ENCODE measurements at places on chromosomes 2 and 18. TPM values are rescaled to one million over a fixed set of nuclear protein-coding genes. Genes with fewer than 3 reads are reported as not detected.
A peak's percentile ranks its signal among the peaks of the same experiment; 100 is the strongest.

RAB6C gene
- total RNA-seq = 3.2 TPM

FBLN7 gene
- total RNA-seq = 11.0 TPM

AFTPH gene
- total RNA-seq = 33.4 TPM

EFHD1 gene
- total RNA-seq = 67.2 TPM

DNA sequence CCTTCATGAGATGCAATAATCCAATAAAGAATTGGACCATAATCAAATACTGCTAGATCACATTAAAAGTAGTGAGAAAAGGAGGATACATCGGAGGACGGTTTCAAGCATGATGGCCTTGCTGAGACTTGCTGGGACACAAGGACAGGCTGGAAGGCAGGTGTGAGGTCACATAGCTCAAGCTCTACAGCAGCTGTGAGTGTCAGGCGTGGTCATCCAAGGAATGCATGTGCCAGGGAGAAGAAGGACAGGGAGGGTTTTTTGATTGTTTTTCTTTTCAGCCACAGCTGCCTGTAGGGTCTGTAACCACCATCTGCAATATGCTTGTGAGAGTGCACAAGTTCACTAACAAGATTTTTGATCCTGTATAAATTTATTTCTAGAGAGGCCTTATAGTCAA is 57.6 kb downstream of the BMP10 start:
- H3K27ac ChIP-seq = no peak overlapping the region
- DNase-seq = no peak
- H3K4me3 ChIP-seq = no peak overlapping the region

DNA sequence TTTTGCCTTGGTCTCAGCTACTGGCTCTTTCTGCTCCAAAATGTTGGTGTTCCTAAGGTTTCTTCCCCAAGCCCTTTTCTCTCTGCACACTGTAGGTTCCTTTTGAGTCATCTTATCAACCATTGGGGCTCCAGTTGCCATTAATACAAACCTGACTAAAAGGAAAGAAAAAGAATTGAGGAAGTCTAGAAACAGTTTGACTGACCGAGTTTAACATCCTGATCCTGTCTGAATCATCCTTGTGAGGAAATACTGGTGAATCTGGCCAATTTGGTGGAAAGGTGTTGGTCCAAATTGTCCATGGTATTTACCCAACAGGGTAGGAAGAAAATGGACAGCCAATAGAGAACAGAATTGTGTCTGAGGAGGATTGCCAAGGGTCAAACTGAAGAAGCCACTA is 38.3 kb downstream of the CRYGD start:
- no peaks in the 10 kb centered on the region for H3K36me3 ChIP-seq
- no peaks in the 10 kb centered on the region for H3K27me3 ChIP-seq
- H3K4me1 ChIP-seq = no peaks in the 10 kb centered on the region
- no peak overlapping the region for H3K4me3 ChIP-seq

GRCh38 chr18:30280861-30281470 is 761.6 kb downstream of the DSC3 start:
- no peaks in the 10 kb centered on the region for H3K27me3 ChIP-seq
- no peaks in the 10 kb centered on the region for H3K4me1 ChIP-seq
- H3K4me3 ChIP-seq = no peak overlapping the region
- no peak for DNase-seq
- no peaks in the 10 kb centered on the region for H3K36me3 ChIP-seq

DNA sequence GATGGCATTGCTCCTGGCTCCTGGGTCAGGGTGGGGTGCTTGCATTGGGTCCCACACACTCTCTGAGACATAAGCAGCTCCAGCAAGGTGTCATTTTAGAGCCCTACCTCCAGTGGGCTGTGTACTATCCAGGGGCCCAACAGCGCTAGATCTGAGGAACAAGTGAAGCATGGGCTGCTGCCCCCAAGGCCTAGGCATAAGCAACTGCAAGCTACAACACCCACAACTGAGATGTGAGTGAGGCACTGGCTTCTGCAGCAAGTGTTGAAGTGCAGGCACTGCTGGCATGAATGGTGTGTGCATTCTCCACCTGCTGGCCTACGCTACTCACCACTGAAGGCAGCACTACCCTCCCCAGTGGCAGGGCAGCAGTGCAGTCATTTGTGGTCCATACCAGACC is 81.0 kb upstream of the STK39 start:
- no peaks in the 10 kb centered on the region for H3K4me1 ChIP-seq
- no peak overlapping the region for H3K4me3 ChIP-seq
- no peaks in the 10 kb centered on the region for H3K27me3 ChIP-seq
- no peak for DNase-seq
- H3K36me3 ChIP-seq = no peaks in the 10 kb centered on the region
- no peak overlapping the region for H3K27ac ChIP-seq

DNA sequence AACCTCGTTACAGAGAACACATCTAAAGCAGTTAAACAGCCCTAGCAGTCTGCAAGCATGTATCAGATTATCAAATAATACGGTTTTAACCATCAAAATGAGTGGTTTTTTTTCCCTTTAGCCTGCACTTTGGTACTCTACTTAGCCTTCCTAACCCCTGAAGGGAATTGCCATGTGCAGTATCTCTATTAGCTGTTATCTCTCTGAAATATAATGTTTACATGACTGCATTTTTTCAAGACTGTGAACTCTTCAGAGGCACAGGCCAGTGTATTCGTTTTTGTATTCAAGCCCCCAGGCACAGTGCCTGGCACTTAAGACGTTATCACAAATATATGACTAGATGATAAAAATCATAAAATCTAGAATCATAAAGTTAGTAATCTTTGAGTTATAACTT is 509.5 kb downstream of the PARD3B start:
- H3K27me3 ChIP-seq = no peaks in the 10 kb centered on the region
- no peak overlapping the region for H3K27ac ChIP-seq
- H3K4me3 ChIP-seq = no peak overlapping the region
- H3K4me1 ChIP-seq = no peaks in the 10 kb centered on the region
- no peaks in the 10 kb centered on the region for H3K36me3 ChIP-seq
- no peak for DNase-seq

DNA sequence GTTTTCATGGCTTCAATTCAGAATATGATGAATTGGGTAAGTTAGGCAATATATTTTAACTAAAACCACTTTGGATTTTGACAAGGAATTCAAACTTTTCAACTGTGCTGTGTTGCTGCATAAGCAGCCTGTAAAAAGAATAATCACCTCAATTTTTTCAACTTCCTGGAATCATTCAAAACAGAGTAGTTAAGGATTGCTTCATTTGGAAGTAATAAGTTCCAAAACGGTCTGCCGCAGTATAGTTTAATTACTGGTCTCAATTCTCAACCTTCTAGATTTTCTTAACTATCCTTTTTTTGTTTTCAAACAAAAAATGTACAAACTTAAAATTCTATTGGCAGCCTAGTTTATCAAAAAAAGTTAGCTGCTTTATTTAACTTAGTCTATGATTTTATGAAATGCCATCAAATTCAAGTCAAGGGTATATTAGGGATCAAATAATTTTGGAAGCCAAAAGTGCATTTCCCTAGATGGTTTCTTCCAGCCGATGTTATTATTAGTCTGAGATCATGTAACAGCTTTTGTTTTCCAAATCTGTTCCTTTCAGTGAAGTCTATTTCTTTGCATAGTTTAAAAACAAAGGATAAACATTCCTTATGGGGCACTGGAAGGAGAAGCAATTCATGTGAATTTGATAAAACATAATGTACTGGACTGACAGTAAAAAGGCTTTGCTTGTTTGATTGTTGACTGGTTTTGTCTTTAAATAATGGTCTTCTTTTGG is 76.1 kb upstream of the ETAA1 start:
- H3K4me1 ChIP-seq = no peaks in the 10 kb centered on the region
- no peak for DNase-seq
- no peak overlapping the region for H3K4me3 ChIP-seq
- H3K27ac ChIP-seq = no peak overlapping the region
- no peaks in the 10 kb centered on the region for H3K36me3 ChIP-seq

GRCh38 chr2:98617149-98617548 is 8.8 kb downstream of the UNC50 start:
- no peaks in the 10 kb centered on the region for H3K4me1 ChIP-seq
- H3K4me3 ChIP-seq = no peak overlapping the region
- no peak for DNase-seq
- peaks cover 7% of the 10 kb centered on the region for H3K36me3 ChIP-seq
- no peak overlapping the region for H3K27ac ChIP-seq

- no peak for DNase-seq
- no peaks in the 10 kb centered on the region for H3K4me1 ChIP-seq
- no peak overlapping the region for H3K27ac ChIP-seq
- no peaks in the 10 kb centered on the region for H3K27me3 ChIP-seq
- H3K4me3 ChIP-seq = no peak overlapping the region
These were observed 21.9 kb downstream of the PIGN start for GRCh38 chr18:62164855-62165487.

GRCh38 chr2:45728458-45728942 is 77.0 kb downstream of the PRKCE start:
- H3K27ac ChIP-seq = no peak overlapping the region
- H3K27me3 ChIP-seq = no peaks in the 10 kb centered on the region
- no peak for DNase-seq
- no peaks in the 10 kb centered on the region for H3K36me3 ChIP-seq
- no peaks in the 10 kb centered on the region for H3K4me1 ChIP-seq

OXER1 gene
- 0.80 TPM for total RNA-seq

GRCh38 chr2:128346291-128347170 is 27.9 kb upstream of the HS6ST1 start:
- DNase-seq = peak; percentile 13
- no peaks in the 10 kb centered on the region for H3K4me1 ChIP-seq
- no peaks in the 10 kb centered on the region for H3K27me3 ChIP-seq
- no peak overlapping the region for H3K4me3 ChIP-seq
- H3K27ac ChIP-seq = peak overlapping the region; percentile 72

NCKAP5 gene
- total RNA-seq = 1.1 TPM

- H3K27ac ChIP-seq = no peak overlapping the region
- no peak overlapping the region for H3K4me3 ChIP-seq
- DNase-seq = no peak
- H3K36me3 ChIP-seq = no peaks in the 10 kb centered on the region
These were observed 8.6 kb upstream of the ACYP2 start for GRCh38 chr2:54106631-54107454.

PLCD4 gene
- total RNA-seq = 8.0 TPM

MC2R gene
- total RNA-seq = not detected

LINC00305 gene
- not detected for total RNA-seq

DNA sequence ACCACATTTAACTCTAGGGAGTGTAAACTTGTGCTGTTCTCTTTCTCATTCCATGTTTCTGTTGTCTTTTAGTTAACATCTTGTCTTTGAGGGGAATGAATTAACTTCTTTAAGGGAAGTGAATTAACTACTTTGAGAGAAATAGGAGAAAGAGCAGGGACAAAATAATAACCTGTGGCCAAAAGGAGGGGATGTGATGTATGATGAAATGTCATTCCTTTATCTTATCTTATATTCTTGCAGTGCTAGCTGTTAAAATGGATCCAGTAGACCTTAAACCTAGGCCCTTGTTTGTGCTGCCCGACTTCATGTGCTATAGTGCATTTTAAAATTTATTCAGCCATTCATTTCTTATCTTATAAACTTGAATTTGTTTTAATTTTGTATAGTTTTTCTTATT is 18.4 kb downstream of the ABI2 start:
- no peak overlapping the region for H3K27ac ChIP-seq
- H3K4me3 ChIP-seq = no peak overlapping the region
- peaks cover 2% of the 10 kb centered on the region for H3K4me1 ChIP-seq
- no peak for DNase-seq
- H3K36me3 ChIP-seq = no peaks in the 10 kb centered on the region

DNA sequence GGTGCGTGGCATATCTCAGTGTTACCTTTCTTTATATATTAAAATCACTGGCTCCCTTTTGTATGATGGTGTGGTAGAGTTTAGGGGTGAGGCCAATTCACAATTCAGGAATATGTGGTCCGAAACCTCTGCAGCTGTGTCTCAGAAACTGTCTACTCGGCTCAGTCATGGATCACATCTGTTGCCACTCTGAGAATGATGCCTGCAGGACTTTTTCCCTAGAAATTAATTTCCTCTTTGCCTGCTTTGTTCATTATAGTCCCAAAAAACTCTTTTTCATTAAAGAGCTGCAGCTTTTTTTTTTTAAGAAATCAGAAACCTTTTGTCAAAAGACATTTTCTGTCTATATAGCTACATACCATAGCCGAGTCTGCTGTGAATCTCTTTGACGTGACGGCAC is 104.9 kb upstream of the NFATC1 start:
- DNase-seq = no peak
- H3K27me3 ChIP-seq = no peaks in the 10 kb centered on the region
- H3K4me1 ChIP-seq = no peaks in the 10 kb centered on the region
- H3K36me3 ChIP-seq = no peaks in the 10 kb centered on the region

SERPINB12 gene
- total RNA-seq = not detected

DNA sequence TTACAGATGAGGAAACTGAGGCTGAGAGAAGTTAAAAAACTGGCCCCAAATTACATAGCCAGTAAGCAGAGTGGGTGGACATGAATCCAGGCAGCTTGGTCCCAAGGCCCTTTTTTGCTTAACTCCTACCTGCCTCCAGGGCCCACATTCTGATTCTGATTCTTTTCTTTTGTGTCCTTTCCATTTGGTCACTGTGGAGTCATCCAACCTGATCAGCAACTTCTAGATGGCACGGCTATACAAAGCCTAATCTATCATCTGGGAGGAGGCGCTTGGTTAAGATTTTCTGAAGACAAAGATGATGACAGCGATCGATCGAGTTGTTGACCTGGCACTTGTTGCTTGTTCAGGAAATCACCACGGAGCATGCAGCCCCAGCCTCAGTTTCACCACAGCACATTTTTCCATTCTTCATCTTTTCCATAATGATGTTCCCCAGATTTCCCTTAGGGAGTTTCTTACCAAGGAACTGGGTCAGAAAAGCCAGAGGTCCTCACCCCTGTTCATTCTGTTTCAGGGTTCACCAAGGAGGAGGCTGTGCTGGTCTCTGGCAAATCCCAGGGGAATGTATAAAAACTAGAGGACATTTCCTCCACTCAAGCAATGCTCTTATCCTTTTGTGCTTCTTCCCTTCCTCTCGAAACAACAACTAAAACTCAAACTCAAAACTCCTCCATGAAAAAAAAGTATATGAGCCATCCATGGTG is 6.9 kb upstream of the IGFBP2 start:
- H3K27ac ChIP-seq = no peak overlapping the region
- H3K4me1 ChIP-seq = no peaks in the 10 kb centered on the region
- H3K36me3 ChIP-seq = no peaks in the 10 kb centered on the region
- no peak overlapping the region for H3K4me3 ChIP-seq
- no peaks in the 10 kb centered on the region for H3K27me3 ChIP-seq

SGPP2 gene
- total RNA-seq = 1.3 TPM

DNA sequence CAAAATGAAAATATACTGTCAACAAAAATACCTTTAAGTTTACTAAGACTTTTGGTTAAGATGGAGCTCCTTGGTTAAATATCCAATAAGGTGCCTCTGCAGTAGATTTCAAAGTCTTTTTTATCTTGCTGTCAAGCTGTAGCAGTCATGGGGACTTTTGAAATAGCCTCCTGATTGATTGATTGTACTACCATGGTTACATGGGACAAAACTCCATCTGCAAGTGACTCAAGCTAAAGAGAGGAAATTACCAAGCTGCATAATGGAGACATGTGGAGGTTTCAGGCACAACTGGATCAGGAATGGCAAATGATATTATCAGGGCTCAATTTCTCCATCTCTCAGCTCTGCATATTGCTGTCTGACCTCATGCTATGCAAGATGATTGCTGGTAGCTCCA is 73.4 kb upstream of the ST8SIA3 start:
- no peaks in the 10 kb centered on the region for H3K27me3 ChIP-seq
- no peaks in the 10 kb centered on the region for H3K36me3 ChIP-seq
- DNase-seq = no peak
- no peaks in the 10 kb centered on the region for H3K4me1 ChIP-seq
- H3K4me3 ChIP-seq = no peak overlapping the region

CGREF1 gene
- total RNA-seq = 3.4 TPM

RTKN gene
- 36.7 TPM for total RNA-seq

RGPD4 gene
- total RNA-seq = not detected
